ENCODE measurements at places on chromosomes 16 and 17. TPM values are rescaled to one million over a fixed set of nuclear protein-coding genes. Genes with fewer than 3 reads are reported as not detected.

- DNase-seq, result no peak
Measured at GRCh38 chr17:58233543-58233942, 4.8 kb upstream of the LPO start.

- DNase-seq, result peak; percentile 74
Measured at GRCh38 chr17:38428643-38429371, 543 bp downstream of the ARHGAP23 start.

EFNB3 gene
- 0.25 TPM for total RNA-seq

DNA sequence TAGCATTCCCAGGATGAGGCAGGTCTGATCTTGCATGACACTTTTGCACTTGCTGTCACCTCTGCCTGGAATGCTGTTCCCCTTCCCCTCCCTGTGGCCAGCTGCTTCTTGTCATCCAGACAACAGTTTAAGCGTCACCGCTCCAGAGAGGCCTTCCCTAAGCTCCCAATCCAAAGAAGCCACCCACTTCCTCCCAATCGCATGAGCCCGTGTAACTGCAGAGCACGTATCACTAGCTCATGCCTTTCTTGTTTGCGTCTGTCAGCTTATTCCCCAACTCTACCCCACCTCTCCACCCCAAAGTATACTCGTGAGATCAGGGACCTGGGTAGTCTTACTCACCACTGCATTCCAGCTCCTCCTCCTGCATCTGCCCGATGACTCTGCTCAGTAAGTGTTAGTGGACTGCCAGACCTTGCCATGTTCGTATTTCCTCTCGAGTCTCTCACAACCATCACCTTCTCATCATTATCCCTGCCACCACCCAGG is 92.8 kb downstream of the GAS7 start:
- peak; percentile 61 for DNase-seq

SULT1A3 gene
- total RNA-seq, result 12.5 TPM

DNA sequence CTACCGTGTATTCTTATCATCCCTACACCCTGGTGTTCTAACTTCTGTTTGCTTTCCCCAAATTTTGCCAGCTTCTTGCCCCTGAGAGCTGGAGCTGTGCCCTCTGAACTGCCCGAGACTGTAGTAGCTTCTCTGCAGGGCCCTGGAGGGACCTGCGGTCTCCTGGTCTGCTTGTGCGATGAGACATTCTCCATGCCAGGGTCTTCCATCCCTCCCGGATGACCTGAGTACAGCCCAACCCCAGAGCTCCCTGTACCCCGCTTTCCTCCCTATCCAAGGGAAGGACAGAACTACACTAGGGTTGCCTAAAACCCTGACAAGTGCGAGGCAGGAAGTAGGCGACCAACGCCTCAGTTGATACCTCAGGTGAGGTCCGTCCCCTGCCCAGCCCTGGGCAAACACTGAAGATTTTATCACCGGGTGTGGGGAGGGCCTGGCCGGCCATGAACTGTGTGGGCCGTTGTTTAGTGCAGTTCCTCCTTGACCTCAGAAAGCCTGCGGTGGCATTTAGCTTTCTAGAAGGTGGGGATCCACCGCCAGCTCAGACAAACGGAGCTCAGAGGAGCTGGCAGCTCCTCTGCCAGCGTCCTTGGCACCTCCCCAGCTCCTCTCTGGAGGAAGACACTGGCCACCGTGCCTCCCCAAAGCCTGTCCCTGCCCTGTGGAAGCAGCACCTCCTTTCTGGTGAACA is 13.7 kb downstream of the CANT1 start:
- DNase-seq, result peak; percentile 60

DNA sequence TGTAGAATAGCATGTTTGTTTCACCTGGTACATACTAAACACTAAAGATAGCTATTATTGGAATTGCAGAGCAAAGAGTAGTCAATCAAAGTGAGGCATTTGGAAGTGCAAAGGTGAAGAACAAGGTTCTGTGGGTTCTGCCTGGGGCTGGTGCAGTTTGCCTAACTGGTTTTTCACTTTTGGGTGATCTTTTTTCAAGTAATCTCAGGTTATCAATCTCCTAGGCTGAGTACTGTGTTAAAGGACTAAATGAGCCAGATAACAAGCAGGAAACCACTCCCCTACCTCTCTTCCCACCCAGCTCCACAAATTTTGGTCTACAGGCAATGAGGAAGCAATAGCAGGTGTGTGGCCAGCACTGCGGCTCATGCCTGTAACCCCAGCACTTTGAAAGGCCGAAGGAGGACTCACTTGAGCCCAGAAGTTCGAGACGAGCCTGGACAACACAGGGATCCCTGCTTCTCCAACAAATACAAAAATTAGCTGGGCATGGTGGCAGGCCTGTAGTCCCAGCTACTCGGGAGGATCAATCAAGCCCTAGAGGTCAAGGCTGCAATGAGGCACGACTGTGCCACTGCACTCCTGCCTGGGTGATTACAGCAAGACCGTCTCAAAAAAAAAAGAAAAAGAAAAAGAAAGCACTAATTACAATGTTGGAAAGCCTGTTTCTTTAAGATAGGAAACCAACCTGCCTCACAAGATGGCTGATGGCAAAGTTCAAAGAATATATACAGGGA is 2.0 kb upstream of the NTAN1 start:
- DNase-seq, result no peak

Data from left ventricle myocardium superior (tissue), 1 donor.